DMS79 treated with DMSO at 0.1 percent for 48 hours (cell line): ENCODE measurements at places on chromosomes 2 and 18.
A peak's percentile ranks its signal among the peaks of the same experiment; 100 is the strongest.

GRCh38 chr2:10906926-10907625 is 4.7 kb upstream of the KCNF1 start:
- no peak for DNase-seq

DNA sequence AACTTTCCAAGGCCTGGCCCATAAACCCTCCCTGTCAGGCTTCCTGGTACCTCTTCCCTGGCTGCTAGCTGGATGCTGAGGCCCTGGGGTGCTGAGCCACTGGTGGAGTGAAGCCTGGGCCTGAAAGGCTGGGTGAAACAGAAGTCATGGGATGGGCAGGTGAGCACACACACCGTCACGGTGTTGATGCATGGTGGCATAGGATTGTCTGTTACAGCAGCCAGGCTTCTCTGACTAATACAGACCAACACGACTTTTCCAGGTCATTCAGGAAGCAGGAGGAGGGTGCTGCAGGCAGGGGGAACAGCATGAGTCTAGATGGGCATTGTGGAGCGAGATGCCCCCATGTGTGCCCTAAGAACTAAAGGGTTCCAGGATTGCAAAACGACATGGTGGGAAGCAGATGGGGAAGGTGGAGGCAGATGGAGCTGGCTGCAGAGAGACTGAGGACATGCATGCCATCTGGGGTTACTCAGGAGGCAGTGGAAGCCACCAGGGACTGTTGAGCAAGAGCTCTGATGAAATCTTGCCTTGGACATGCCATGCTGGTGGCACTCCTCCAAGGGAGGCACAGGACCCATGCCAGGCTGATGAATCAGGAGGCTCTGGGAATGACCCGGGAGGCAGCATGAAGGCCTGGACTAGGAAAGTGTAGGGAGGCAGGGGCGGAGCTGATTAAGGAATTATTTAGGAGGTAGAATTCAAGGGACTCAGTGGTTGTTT is 480.9 kb downstream of the TSN start:
- DNase-seq: no peak

DNA sequence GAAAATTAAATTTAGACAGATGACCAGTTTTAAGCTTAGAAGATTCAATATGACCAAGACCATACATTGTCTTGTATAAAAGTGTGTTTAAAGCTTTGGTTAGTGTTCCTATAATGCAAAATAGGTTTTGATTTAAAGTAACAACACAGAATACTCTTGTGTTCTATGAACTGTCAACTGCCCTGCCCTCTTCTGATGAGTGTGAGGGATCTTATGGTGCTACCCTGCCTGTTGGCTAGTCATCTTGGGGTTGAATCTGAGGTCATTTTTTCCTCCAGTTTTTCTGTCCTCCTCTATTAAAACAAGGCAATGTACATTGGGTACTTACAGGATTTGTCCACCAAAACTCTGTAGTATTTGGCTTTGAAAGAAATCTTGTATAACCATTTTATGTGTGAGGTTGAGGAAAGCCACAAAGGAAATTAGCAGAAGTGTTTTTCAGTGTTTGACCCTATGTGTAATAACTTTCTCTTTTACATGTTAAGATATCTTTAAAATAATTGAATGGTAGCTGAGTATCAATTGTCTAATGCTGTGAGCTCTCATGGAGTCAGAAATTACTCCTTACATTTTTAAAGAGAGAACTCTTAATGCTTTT is 129.1 kb downstream of the SPTBN1 start:
- DNase-seq: no peak

DNA sequence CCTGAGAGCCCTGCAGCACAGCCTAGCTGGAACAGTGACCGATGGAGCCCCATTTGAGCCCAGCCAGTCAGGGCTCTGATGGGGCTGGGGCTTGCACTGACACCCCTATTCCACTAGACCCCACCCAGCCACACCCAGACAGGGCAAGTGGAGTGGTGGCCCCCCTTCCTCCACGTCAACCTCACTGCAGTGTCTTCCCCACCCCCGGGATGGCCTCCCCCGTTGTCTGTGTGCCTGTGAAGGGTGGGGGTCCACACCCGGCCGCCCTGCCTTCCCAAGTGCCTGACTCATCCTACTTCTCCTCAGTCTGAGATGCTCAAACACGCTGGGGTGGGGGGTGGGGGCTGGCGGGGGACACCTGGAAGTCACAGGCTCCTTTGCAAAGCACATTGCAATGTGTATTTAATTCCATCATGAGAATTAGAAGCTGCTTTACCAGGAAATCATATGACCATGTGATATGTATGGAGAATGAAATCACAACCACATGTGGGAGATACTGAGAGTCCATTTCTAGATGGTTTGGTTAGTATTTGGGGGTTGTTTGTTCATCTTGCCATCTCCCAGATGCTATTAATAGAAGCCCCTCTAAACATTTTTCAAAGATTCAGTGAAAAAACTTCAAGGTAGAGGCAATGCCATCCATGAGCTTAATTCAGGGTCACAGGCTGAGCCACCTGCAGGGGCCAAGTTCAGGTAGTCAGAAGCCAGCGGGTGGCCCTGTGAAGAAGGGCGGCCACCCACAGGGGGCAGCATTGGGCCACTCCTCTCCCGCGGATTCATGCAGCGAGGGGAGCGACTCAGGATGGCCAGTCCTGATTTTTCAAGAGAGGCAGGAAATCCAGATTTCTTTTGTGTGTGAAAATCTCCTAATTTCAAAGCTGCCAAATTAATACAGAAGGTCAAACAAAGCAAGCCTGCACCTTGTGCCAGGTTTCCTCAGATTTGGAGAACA is 22.7 kb upstream of the GMPPA start:
- DNase-seq: peak; percentile 12

DNA sequence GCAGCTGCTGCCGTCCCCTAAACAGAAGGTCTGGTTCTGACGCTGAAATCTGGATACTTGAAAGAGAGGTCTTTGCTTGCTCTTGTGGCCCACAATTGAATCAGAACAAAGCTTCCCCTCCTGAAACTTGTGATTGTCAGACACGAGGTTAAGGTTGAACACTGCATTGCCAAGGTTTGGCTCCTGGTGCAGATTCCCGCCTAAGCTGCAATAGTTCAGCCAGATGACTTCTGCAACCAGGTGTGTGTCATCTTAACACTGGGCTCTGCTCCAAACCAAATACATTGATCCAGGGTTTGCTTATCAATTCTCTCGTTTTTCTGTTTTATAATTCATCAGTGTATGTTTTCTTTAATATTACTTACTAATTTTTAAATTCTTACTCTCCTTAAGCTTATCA is 14.6 kb downstream of the GKN1 start:
- DNase-seq: no peak

DNA sequence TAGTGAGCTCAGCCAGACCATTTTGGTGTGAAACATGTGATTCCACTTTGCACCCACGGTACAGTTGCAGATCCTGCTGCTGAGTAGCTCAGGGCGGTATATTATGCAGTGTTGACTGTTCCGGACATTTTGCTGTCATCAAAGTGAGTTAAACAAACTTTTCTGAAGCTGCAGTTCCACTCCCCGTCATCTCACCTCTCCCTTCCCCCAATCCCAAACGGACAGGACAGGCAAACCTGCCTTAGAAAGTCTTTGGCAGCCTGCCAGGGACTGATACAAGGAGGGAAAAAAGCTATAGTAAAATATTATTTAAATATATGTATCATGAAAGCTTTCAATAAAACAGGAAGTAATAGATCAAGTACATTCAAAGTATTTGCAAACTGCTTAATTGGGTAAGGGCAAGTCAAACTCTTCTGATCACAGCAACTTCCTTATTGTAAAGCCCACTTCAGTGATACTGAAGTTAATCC is 35.5 kb upstream of the SP5 start:
- no peak for DNase-seq

GRCh38 chr2:16487686-16488085 is 177.9 kb downstream of the CYRIA start:
- DNase-seq: peak; percentile 39

GRCh38 chr2:117212562-117212961 is 601.9 kb upstream of the DDX18 start:
- no peak for DNase-seq

DNA sequence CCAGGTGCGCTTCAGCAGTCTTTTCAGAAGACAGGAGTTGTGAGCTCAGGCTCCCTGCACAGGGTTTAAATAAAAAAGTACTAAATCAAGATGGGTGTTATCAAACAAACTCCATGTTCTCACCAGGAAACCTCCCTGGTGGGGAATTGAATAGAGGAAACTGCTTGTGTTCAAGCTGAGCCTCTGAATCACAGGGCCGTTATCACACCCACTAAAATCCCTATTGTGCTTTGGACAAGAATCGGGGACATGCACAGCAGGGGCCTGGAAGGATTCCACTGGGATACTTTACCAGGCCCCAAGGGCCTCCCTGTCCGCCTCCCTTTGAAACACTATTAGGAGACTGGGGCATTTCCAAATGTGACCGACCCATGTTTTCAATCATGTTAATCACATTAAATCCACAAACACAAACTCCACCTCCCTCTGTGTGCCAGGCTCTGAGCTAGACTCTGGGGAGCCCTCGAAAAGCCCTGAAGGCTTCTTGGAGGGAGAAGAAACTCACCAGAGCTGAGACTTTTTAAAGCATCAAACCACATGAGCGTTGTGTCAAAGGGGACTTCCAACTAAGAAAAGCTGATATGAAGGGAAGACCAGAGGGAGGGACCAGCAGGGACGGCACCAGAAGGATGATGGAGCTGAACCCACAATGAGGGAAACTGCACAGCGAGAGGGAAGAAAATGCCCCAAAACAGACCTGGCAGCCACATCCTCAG is 458.7 kb upstream of the ID2 start:
- DNase-seq: no peak
